Immature natural killer cell (primary cell): ENCODE measurements at places on chromosomes 3 and 15. TPM values are rescaled to one million over a fixed set of nuclear protein-coding genes. Genes with fewer than 3 reads are reported as not detected.

DNA sequence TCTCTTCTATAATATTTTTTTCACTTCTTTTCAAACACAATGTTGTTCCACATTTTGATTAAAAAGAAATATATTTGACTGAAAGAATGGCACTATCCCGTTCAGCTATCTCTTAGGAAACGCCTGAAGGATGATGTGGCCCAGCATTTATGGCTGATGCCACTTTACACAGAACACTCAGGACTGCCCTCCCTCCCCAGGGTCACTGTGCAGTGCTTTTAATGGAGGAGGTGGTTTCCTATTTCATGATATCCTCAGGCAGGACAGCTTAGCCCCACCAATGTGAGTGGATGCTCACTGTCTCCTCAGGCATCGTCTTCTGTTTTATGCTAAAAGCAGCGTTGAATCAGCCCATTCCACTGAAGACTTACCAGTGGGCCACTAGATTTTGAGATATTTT, 135.9 kb downstream of the KCNAB1 start:
- DNase-seq = no peak

- DNase-seq = no peak
Observed at GRCh38 chr3:99901200-99901926, 83.7 kb downstream of the CMSS1 start.

The SH2D7 gene
- polyA plus RNA-seq = not detected

The SLC22A14 gene
- not detected for polyA plus RNA-seq
